ENCODE measurements at places on chromosomes 13 and 19. TPM values are rescaled to one million over a fixed set of nuclear protein-coding genes. Genes with fewer than 3 reads are reported as not detected.

PBX4 gene
- 3.1 TPM for total RNA-seq

LGALS4 gene
- total RNA-seq, result 0.81 TPM

ZNF548 gene
- 16.9 TPM for total RNA-seq

SRRM5 gene
- total RNA-seq, result 0.62 TPM

GARIN5A gene
- total RNA-seq, result 0.59 TPM

CALR3 gene
- total RNA-seq, result not detected

TUBA3C gene
- total RNA-seq, result not detected

SOHLH2 gene
- 2.5 TPM for total RNA-seq

NLRP11 gene
- total RNA-seq, result 0.52 TPM

GPR12 gene
- total RNA-seq, result not detected

DIAPH3 gene
- 62.3 TPM for total RNA-seq

CD70 gene
- 2.0 TPM for total RNA-seq

SULT2A1 gene
- total RNA-seq, result not detected

AMH gene
- total RNA-seq, result 16.3 TPM

SIGLEC7 gene
- total RNA-seq, result not detected

BST2 gene
- 3.6 TPM for total RNA-seq

PGLYRP2 gene
- total RNA-seq, result 4.7 TPM

ZNF560 gene
- total RNA-seq, result 5.7 TPM

IGFL1 gene
- not detected for total RNA-seq

SCN1B gene
- 2.0 TPM for total RNA-seq

TTC9B gene
- total RNA-seq, result not detected

RDH8 gene
- total RNA-seq, result not detected

ZIM2 gene
- total RNA-seq, result 4.6 TPM

NKG7 gene
- total RNA-seq, result not detected

TDRD12 gene
- 0.26 TPM for total RNA-seq

TMC4 gene
- total RNA-seq, result 0.96 TPM

ZSWIM9 gene
- 15.8 TPM for total RNA-seq

LILRA5 gene
- total RNA-seq, result not detected

BCKDHA gene
- total RNA-seq, result 15.9 TPM

CYP4F22 gene
- 78.3 TPM for total RNA-seq

ZNF317 gene
- 50.6 TPM for total RNA-seq

ZFP14 gene
- 5.2 TPM for total RNA-seq

EHD2 gene
- total RNA-seq, result 2.9 TPM

MEX3D gene
- total RNA-seq, result 60.0 TPM

SEMA6B gene
- 12.2 TPM for total RNA-seq

NBEA gene
- total RNA-seq, result 4.2 TPM

FGF9 gene
- total RNA-seq, result 0.21 TPM

A1BG gene
- 18.2 TPM for total RNA-seq

CYP2F1 gene
- total RNA-seq, result not detected

LGALS14 gene
- total RNA-seq, result not detected

ZNF8 gene
- total RNA-seq, result 12.5 TPM

PLEKHJ1 gene
- 75.9 TPM for total RNA-seq

KLK15 gene
- total RNA-seq, result not detected

TRMT1 gene
- 85.7 TPM for total RNA-seq

TSSK6 gene
- total RNA-seq, result 2.5 TPM

VSTM2B gene
- total RNA-seq, result not detected

ZNF563 gene
- 0.15 TPM for total RNA-seq

MATK gene
- total RNA-seq, result 3.5 TPM

FBXO27 gene
- 0.45 TPM for total RNA-seq

ASPDH gene
- 0.45 TPM for total RNA-seq

RASIP1 gene
- total RNA-seq, result 3.8 TPM

PTPRH gene
- total RNA-seq, result 0.55 TPM

TICAM1 gene
- 7.0 TPM for total RNA-seq

ZNF607 gene
- 12.1 TPM for total RNA-seq

Measured in A673 (cell line).